ENCODE measurements at places on chromosomes 3 and 15.

- DNase-seq: peak; percentile 31
Observed at GRCh38 chr3:50609071-50609762, 2.4 kb downstream of the CISH start.

DNA sequence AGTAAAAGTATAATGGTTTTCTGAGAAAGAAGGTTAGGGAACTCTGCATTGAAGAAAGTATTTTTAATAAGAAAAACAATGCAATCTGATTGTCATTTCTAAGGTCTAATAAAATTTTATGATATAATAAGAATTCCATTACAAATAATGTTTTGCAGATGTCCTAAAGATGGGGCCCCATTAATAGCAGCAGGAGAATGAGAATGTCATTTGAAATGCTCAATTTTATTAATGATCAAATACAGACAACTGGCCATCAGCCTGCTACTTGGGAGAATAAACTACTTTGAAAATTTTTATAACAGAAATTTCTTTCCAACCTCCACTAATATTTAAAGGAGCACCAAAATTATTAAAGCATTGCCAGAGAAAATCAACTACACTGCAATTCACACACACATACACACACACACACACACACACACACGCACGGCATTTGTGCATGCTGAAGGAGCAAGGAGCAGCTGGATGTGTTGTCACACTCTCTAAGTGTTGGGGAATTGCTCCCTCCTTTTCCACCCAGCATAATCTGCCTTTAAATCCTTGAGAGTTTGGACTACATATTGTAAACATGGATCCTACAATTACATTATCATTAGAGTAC, 109.5 kb downstream of the THRB start:
- DNase-seq: no peak

GRCh38 chr3:59512066-59512465, 462.2 kb upstream of the CFAP20DC start:
- DNase-seq: no peak

DNA sequence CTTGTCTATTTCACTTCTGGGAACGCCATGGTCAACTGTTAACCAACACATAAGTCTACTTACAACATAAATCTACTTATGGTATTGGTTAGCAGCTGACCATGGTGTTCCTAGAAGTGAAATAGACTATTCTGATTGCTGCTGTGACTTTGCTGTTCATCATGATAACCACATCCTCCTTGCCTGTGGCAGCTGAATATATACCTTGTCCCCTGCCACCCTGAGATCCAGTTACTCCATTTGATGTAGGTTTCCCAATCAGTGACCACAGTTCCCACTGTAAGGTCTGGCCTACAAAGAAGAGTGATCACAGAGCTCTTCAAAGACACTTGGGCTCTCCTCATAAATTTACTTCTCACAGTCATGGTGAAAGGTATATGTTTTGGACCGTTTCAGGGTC, 66.8 kb upstream of the ALDH1A3 start:
- DNase-seq: no peak

DNA sequence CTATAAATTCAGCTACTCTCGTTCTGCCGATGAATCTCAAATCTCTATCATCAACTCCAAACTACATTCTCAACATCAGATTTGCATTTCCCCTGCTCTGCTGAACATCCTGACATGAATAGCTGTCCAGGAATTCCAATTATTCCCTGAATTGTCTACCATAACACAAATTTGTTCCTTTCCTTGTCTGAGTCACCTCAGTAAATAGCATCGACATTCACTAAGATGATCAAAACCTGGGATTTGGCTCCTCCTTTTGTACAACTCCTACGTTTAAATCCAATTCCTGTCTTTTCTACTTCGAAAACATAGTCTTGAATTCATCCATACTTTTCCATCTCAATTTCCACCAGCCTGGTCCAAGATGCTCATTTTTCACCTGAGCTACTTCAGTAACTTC, 107.0 kb downstream of the GREM1 start:
- DNase-seq: no peak

DNA sequence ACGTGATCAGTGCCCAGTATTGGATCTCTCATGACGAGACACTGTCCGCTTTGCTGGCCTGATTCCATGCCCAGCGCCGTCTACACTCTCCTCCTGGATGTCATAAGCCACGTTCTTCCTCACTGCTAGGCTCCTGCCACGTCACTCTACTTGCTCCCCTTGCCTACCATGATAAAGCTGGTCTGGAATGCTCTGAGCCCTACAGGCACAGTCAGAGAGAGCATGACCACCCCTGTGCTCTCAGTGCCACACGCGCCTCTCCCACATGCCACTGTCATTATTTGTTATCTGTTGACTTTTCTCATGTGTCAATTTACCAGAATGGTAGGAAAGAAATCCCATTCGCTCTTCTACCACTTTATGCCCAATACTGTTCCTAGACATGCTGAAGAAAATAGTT, 148.6 kb downstream of the ANO10 start:
- DNase-seq: no peak

DNA sequence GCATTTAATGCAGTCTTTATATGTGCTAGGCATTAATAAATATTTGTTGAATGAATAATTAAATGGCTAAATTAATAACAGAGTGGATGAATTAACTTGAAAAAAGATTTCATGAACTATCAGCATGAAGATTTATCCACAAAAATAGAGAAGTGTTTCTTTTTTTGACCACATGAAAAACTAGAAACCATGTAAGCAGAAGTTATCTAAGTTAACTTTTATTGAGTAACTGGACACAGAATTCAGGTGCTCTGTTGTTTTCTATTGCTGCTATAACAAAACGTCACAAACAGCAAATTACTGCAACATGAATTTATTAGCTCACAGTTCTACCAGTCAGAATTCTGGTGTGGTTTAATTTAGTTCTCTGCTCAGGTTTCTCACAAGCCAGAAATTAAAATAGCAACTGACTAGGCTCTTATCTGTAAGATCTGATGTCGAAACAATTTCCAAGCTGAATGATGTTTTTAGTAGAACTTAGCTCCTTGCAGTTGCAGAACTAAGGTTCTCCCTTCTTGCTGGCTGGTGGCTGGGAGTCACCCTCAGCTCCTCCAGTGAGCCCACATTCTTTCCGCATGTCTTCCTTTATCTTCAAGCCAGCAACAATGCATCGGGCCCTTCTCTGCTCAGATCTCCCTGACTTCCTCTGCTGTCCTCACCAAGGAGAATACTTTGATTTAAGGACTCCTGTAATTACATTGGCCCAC, 810.2 kb upstream of the ALCAM start:
- DNase-seq: no peak

DNA sequence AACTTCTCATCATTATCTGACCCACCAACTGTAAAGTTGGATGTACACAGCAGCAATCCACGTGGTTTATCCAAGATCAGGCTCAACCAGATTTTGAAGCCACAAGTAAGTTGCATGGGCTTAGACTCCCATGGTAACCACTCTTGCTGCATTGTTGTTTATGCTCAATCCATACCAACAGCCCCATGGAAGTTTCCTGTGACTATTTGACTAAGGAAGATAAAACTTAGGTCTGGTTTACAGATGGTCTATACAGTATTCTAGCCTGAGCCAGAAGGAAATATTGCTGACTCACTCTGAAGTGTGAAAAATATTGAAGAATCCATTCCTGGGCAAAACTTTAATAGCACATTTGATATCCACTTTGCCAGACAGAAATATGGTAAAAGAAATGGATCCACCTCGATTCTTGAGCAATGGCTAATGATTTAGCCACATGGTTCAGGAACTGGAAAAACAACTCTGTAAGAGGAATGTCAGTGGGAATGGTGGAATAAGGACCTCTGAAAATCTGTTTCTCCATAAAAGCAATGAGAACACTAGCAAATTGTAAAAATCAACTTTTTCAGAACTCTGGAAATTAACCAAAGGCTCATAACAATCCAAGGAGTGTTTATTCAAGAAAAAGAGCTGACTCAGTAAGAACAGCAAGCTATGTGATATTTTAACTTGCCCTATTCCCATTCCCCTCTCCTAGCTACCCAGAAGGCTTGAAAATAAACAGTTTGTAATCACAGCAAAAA, 162.9 kb upstream of the STT3B start:
- no peak for DNase-seq

GRCh38 chr3:31754575-31755278, 222.0 kb downstream of the STT3B start:
- DNase-seq: peak; percentile 13

GRCh38 chr3:14839236-14839635, 20.5 kb downstream of the FGD5 start:
- DNase-seq: no peak

DNA sequence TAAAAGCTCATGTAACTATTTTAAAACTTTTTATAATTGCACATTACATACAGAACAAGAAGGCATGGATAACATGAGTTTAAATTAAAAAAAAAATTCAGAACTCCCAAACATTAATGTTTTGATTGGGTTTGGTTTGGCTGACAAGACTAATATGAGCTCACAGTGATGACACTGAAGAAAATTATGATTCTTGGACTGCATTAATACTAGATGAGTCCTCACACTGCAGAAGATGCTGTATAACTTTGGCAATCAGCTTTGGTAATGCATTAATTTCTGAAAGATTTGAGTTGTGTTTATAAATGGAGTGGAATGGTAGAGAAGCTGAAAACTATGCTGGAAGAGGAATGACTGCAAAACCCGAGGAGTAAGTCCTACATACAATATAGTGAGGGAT, 358.9 kb downstream of the PLCL2 start:
- DNase-seq: no peak

- no peak for DNase-seq
Observed at GRCh38 chr15:99605990-99606389, 40.2 kb downstream of the MEF2A start.

DNA sequence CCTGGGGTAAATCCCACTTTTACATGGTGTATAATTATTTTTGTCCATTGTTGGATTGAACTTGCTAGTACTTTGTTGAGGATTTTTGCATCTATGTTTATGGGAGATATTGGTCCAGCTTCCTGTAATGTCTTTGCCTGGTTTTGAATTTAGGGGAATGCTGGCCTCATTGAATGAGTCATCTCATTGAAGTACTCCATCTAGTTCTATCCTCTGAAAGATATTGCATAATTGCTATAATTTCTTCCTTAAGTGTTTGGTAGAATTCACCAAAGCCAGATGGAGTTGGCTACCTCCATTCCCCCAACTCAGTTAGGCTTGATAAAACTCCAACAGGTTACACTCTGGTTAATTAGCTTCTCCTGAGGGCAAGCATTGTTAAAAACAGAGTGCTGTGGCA, 237.4 kb upstream of the TGFBR2 start:
- DNase-seq: no peak

GRCh38 chr3:152120601-152121269, 148.0 kb upstream of the MBNL1 start:
- no peak for DNase-seq

- no peak for DNase-seq
Observed at GRCh38 chr15:63628123-63628822, 31.1 kb downstream of the FBXL22 start.

- peak; percentile 18 for DNase-seq
Observed at GRCh38 chr15:48250640-48251076, 44.6 kb downstream of the SLC12A1 start.

GRCh38 chr15:96497951-96498350, 167.5 kb downstream of the NR2F2 start:
- no peak for DNase-seq

GRCh38 chr3:138718849-138719248, 110.3 kb downstream of the FAIM start:
- DNase-seq: no peak

DNA sequence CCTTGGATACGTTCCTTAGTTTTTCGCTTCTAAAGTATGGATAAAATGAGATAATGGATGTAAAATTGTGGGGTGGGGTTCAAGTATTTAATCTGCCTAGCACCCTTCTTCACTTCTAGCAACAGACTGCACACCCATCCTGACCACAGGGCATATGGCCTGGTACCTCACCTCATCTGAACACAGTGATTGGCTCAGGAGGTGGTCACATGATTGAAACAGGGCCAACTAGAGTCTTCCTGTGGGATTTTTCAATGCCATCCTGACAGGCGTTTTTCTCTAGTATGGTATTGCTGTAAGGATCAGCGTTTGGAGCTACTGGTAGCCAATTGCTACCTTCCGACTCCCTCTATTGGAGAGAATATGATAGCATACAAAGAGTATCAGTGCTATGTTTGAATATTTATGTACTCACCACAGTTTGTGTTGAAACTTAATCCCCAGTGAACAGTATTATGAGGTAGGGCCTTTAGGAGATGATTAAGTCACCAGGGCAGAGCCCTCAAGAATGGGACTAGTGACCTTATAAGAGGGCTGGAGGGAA, 172.2 kb downstream of the PPM1L start:
- DNase-seq: no peak

- no peak for DNase-seq
Observed at GRCh38 chr15:31476866-31477265, 150.2 kb downstream of the KLF13 start.

GRCh38 chr3:51657234-51657633, 13.8 kb upstream of the TEX264 start:
- no peak for DNase-seq

DNA sequence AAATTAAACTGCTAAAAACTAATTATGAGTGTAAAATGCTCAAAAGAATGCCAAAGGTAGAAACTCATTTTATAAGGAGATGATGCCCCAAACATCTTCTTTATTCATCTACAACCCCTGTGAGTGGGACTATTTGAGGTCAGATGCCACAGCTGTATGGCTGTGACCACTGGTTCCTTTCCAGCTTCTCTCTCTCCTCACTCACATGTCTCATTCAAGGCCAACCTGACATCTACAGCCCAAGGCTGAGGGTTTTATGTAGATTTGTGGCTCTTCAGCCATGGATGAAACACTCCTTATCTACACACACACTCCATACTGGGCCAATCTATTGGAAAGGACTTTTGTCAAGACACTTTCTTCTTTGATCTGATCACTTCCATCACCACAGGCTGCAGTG, 231.3 kb downstream of the KCNMB2 start:
- DNase-seq: no peak

DNA sequence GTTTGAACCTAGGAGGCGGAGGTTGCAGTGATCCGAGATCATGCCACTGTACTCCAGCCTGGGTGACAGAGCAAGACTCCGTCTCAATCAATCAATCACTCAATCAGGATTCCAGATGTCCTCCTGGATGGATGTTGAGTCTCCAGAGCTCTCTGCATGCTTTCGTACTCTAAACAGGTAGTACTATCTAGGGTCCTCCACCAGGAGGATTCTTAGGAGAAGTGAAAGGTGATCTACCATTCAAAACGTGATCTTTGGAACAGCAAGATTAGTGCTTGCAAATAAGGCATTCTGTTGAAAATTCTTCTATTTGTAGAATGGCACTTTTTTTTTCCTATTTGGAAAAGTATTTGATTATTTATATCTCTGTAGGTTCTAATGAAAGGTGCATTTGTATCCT, 34.3 kb downstream of the CNOT10 start:
- DNase-seq: no peak

DNA sequence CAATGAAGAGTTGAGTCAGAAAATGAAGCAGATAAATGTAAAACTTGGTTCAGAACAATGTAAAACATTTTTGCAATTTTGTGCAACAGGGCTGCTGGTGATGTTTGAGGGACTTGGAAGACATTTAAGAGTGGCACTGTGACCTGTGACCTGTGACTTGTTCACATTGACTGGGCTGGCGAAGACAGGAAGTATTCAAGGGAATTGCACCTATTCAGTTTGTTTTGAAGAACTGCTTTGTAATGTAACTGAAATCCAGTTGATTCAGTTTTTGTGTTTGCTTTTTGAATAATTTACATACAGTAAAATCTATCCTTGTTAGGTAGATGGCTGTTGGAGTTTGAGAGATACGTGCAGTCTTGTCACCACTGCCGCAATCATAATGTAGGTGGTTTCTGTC, 35.4 kb downstream of the MCTP2 start:
- DNase-seq: no peak
